Motor neuron (in vitro differentiated cells): ENCODE measurements at places on chromosomes 16 and 17.

- no peak for ATAC-seq
Observed at GRCh38 chr16:14132696-14133048, 61.6 kb downstream of the MRTFB start.

GRCh38 chr17:17132746-17133145 is 73.4 kb downstream of the PLD6 start:
- no peak for ATAC-seq

- ATAC-seq = no peak
Observed at GRCh38 chr17:78672871-78673371, 95.7 kb upstream of the DNAH17 start.

DNA sequence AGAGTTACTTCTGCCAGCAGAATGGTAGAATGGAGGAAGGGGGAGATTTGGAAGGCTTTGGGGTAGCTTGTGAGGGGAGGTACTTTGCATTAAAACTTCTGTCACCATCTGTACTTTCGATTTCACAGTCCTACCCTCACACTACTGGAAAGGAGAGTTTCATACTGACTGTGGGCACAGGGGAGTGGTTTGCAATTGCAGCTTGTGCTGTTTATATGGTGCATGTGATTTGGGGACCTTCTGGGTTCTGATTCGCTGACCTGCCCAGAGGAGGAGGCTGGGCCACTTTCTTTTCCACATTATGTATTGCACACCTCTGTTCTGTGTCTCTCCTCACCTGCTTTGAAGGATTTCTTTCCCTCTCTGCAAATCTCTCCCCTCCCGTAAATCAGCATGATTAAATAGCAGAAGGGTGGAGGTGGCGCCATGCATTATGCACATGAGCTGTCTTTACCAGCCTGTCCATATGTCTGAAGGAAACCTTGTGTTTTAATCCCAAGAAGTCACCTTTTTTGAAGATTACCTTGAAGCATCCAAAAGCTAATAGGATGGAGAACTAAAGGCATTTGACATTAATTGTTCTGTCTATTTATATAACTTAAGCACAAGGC is 90.9 kb downstream of the RBFOX1 start:
- no peak for ATAC-seq

GRCh38 chr17:67467500-67468455 is 90.7 kb downstream of the PITPNC1 start:
- ATAC-seq = no peak

GRCh38 chr17:19726631-19727376 is 10.4 kb upstream of the SLC47A2 start:
- ATAC-seq = no peak

DNA sequence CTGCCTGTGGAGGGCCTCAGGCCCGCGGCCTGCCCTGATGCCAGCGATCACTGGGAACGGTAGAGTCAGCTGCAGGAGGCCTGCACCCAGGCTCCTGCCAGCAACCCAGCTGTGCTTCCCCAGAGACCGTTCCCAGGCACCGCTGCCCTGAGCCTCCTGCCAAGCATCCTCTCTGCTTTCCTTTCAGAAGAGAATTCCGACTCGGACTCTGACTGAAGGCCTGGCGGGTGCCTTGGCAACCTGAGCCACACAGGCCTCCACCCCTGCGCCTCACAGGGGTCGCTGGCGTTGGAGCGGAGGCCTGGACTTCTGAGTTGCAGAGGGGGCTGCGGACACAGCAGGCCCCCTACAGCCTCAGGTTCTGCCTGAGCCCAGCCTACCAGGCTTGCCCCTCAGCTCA is 7.9 kb downstream of the CMTM3 start:
- no peak for ATAC-seq

GRCh38 chr17:41116297-41116696 is 1.9 kb downstream of the KRTAP4-11 start:
- no peak for ATAC-seq

- ATAC-seq = no peak
Observed at GRCh38 chr16:51148678-51149228, 2.3 kb downstream of the SALL1 start.

GRCh38 chr16:1280783-1281182 is 24.9 kb downstream of the TPSD1 start:
- ATAC-seq = no peak

DNA sequence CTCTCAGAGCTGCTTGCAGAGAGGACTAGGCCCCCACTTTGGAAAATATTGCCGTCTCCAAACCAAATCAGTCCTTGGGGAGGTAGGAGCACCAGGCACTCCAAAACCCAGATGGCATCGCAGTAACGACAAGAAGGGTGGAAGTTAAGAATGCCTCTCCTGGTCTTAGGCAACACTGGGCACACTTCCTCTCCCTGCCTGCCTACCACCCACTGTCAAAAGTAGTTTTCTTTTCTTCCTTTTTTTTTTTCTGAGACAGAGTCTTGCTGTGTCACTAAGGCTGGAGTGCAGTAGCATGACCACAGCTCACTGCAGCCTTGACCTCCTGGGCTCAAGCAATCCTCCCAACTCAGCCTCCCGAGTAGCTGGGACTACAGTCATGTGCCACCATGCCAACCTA is 47.2 kb downstream of the SRL start:
- no peak for ATAC-seq

- ATAC-seq = peak; percentile 97
Observed at GRCh38 chr17:3879186-3879585, 13.7 kb downstream of the CAMKK1 start.

DNA sequence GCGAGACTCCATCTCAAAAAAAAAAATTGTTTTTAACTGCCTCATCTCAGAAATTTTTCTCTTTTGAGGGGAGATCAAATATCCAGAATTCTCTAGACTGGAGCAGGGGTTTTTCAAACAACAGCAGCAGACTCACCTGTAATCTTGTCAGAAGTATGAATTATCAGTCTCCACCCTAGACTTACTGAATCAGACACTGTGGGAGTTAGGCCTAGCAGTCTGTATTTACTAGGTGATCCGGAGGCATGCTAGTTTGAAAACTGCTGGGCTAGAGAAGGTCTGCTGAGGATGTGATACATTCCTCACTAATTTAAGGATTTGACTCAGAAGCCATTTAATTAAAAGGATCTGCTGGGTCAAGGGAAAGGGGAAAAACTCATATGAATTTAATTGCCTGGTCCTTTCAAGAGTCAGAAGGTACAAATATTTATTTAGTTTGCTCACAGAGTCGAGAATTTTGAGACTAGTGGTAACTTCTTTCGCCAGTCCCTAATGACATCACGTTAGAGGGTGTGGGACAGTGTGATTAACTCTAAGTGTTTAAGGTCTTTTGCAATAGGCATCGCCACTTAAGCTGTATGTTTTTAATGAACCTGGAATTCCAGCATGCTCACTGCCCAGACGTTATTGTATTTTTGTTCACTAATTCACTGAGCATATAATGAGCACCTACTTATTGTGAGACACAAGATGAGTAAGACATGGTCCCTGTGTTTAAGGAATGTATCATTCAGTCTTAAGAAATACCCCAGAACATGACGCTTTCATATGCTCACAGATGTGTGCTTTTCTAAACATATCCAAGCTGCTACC is 14.2 kb downstream of the ATP6V0A1 start:
- no peak for ATAC-seq

DNA sequence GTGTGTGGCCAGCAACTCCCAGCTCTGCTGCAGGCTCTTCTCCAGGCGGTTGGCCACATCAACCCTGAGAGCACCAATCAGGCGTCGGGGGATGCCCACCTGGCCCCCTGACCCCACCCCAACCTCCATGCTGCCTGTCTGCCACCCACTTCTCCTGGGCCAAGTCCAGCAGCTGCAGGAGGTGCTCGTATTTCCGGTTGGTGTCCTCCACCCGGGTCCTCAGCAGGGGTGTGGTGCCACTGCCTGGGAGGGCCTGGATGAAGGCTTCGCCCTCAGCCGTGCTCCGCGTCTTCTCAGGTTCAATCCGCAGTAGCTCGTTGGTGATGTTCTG is 44.6 kb downstream of the UBN1 start:
- ATAC-seq = peak; percentile 18

DNA sequence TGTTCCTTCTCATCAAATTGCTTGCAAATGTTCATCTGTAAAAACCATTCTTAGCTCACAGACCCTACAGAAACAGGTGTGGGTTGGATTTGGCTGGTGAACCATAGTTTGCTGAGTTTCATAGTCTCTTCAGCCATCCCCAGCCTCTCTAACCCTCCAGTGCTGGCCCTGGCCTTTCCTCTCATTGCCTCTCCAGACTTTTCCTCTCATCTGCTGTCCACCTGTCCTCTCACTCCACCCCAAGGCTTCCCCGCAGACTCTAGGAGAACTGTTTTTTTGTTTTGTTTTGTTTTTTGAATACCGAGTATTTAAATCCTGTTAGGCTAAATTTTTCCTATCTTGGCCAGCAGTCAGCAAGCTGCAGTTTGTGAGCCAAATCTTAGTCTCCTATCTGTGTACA is 41.1 kb downstream of the MEOX1 start:
- ATAC-seq = no peak

DNA sequence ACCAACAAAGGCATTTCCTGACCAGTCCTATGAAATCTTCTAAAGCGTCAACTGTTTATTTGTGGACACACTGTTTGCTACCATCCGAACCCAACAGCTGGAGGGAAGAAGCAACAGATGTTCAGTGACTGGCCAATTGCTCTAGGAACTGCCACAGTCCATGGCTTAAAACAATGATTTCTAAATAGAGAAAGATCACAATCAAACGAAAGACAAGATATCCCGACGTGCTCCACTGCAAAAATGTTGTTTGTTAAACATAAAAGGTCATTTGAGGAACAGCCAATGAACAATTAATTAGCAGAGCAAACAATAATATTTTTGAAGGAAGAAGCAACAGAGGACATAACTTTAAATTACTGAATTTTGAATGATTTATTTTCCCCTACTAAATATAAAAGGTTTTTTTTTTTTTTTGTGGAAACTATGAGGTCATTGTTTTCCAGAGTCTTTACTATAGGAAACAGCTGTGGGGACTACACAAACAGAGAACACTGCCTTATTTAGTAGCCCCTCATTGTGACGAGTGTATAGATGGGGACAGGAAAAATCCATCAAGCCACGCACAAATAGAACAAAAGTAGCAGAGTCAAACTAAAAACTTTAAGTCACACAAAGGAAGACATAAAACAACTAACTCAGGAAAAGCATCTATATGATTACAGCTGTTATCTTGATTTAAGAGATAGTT is 17.2 kb downstream of the USP31 start:
- peak; percentile 14 for ATAC-seq

GRCh38 chr16:2214719-2214968 is at the start of gene PGP:
Gene PGP (minus strand): TSS chr16:2214840. CDS start chr16:2214777, 63 bp downstream.
- ATAC-seq = peak; percentile 80

- ATAC-seq = no peak
Observed at GRCh38 chr17:55763856-55764255, 13.0 kb downstream of the PCTP start.

DNA sequence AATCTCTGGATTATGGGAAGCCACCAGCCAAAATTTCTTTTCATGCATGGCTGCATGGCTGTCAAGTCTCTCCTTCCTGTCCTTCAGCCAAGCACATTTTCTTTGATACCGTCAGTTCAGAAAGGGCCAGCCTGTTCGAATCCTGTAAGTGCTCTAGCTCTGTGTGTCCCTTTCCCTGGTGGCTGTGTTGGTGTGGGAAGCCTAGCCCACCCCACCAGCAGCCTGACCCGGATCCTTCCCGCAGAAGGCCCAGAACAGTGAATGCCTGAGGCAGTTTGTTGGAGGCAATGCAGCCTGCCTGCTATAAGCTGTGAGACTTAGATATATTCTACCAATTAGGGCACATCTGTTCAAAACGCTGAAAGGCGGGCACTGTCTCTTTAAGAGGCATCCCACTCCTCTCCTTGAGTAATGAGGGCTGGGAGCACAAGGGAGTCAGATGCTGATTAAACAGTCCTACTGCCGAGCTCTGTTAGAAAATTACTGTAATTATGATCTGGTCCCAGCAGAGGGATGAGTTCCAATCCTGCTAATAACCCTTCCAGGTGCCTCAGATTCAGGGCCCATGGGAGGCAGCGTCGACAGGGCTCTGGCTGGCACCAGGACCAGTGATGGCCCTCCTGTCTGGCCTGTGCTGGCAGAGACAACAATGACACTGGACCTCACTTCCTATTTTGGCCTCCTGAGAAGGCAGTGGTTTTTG is 18.4 kb downstream of the SNX11 start:
- no peak for ATAC-seq

- no peak for ATAC-seq
Observed at GRCh38 chr17:2243953-2244352, 59.6 kb downstream of the SMG6 start.

GRCh38 chr17:31388770-31389656 is 2.5 kb upstream of the RAB11FIP4 start:
- ATAC-seq = no peak

DNA sequence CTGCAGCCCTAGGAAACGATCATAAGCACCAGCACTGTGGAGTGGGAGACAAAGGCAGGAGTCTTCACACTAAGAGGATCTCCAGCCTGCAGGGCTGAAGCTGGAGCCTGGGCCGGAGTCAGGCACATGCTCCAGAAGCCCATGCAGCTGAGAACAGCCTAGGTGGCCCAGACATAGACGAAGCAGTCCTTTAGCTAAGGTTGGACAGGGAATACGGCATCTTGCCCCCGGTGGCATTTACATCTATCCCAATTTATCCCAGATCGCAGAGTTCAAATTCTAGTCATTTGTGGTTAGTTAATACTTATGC is 13.9 kb downstream of the TSPOAP1 start:
- ATAC-seq = no peak

DNA sequence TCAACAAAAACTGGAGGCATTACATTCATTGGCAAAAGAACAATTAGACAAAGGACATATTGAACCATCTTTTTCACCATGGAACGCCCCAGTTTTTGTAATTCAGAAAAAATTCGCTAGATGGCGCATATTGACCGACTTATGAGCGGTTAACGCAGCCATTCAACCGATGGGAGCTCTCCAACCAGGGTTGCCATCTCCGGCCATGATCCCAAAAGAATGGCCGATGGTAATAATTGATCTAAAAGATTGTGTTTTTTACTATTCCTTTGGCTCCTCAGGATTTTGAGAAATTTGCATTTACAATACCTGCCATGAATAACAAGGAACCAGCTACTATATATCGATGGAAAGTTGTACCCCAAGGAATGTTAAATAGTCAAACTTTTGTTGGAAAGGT is 21.4 kb downstream of the ALOX15B start:
- ATAC-seq = peak; percentile 65

DNA sequence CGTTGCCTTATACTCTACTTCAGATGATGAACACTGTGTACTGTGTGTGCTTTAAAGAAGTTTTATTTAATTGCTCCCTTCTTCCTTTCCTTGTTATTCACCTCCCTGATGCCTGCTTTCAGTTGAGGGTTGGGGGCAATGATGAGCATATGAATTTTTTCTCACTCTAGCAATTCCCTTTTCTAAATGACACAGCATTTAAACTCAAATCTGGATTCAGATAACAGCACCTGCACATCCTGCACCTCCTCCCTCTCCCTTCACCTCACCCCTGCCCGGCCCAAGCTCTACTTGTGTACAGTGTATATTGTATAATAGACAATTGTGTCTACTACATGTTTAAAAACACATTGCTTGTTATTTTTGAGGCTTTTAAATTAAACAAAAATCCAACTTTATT is 13.0 kb upstream of the PNPO start:
- ATAC-seq = no peak

GRCh38 chr17:16923904-16924695 is 47.8 kb downstream of the TNFRSF13B start:
- no peak for ATAC-seq

- ATAC-seq = peak; percentile 21
Observed at GRCh38 chr16:73505577-73505976, 457.6 kb upstream of the ZFHX3 start.
